ENCODE measurements at places on chromosomes 2 and 18. TPM values are rescaled to one million over a fixed set of nuclear protein-coding genes. Genes with fewer than 3 reads are reported as not detected.

PLCL1 gene
- total RNA-seq, result 8.3 TPM

CAPN14 gene
- 0.14 TPM for total RNA-seq

SCN2A gene
- total RNA-seq, result not detected

ANKRD30BL gene
- total RNA-seq, result not detected

DPYSL5 gene
- total RNA-seq, result not detected

MFSD2B gene
- total RNA-seq, result 0.68 TPM

DSC1 gene
- 2.7 TPM for total RNA-seq

C1GALT1C1L gene
- not detected for total RNA-seq

NR4A2 gene
- total RNA-seq, result 796 TPM

PLA2R1 gene
- total RNA-seq, result not detected

PMS1 gene
- 15.1 TPM for total RNA-seq

Data from CD8-positive, alpha-beta T cell (primary cell).